ENCODE measurements at places on chromosomes 4 and X.

DNA sequence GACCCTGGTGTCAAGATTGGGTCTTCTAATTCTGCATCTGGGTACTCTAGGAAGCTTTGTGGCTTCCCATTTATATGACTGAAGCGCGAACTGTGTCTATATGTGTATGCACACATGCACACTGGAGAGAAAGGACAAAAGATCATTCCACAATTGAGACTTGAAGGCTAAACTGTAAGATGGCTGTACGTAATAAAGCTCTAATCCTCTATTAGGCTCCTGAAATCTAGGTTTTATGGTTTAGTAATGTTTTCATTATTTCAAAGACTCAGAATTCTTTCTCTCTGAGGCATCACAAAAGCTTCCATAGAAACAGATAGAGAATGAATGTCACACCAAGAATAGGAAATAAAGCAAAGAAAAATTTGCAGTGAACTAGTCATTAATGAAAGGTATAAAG lies 320.7 kb upstream of the FTHL17 start:
- no peak overlapping the region for H3K4me3 ChIP-seq
- H3K27ac ChIP-seq: no peak overlapping the region
- H3K4me1 ChIP-seq: no peaks in the 10 kb centered on the region
- H3K36me3 ChIP-seq: no peaks in the 10 kb centered on the region
- no peaks in the 10 kb centered on the region for H3K27me3 ChIP-seq
- DNase-seq: no peak

DNA sequence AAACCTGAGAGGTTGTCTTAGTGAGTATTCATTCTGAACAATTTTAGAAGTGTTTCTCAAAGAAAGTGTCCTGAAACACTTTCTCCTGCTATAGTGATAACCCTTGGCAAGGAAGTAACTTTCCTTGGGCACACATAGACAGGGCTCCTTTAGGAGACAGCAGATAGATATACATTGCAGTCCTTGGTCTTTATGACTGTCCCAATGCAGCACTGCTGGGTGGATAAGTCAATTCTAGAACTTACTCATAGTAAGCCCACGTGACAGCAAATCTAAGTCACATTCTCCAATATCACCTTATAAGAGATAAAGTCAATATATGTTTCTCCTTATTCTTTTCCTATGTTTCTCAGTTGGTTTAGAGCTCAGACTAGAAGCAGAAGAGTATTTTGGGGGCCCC lies 46.7 kb downstream of the GPRASP3 start:
- no peak overlapping the region for H3K27ac ChIP-seq
- no peak overlapping the region for H3K4me3 ChIP-seq
- DNase-seq: no peak
- H3K27me3 ChIP-seq: no peaks in the 10 kb centered on the region
- H3K4me1 ChIP-seq: no peaks in the 10 kb centered on the region

DNA sequence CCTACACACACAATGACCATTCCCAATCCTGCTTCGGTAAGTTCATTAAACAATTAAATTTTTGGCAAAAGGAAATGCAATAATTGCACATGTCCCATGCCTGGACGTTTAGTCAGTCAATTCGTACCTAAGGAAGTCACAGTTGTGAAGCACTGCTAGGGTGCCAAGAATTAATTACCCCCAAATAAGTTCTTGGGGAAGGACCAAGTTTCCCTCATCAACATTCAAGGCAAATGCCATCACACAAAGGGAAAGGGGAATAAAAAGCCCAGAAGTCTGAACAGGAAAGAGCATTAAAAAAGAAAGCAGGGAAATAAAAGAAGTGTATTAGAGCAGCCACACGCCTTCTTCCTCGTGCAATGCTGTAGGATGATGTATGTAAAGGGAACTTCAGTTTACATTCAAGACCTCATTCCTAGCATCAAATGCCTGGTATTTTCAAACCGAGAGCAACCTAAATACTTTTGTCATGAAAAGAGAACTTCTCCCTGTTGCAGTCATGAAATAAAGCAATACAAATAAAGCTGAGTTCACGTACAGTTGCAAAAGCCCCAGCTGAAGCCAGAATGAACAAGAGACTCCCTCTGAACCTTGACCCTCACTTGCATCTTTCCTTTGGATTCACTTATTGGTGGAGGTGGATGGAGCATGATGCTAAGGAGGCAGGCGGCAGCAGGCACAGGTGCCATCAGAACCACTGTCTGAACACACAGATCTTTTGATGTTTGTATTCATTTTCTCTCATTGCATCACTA lies 124.0 kb upstream of the PPARGC1A start:
- no peak overlapping the region for H3K27ac ChIP-seq
- no peaks in the 10 kb centered on the region for H3K36me3 ChIP-seq
- H3K4me3 ChIP-seq: no peak overlapping the region
- no peaks in the 10 kb centered on the region for H3K27me3 ChIP-seq
- no peaks in the 10 kb centered on the region for H3K4me1 ChIP-seq

GRCh38 chrX:17299206-17299605 lies 75.8 kb upstream of the NHS start:
- H3K4me1 ChIP-seq: no peaks in the 10 kb centered on the region
- H3K36me3 ChIP-seq: no peaks in the 10 kb centered on the region
- no peak overlapping the region for H3K27ac ChIP-seq
- DNase-seq: no peak

DNA sequence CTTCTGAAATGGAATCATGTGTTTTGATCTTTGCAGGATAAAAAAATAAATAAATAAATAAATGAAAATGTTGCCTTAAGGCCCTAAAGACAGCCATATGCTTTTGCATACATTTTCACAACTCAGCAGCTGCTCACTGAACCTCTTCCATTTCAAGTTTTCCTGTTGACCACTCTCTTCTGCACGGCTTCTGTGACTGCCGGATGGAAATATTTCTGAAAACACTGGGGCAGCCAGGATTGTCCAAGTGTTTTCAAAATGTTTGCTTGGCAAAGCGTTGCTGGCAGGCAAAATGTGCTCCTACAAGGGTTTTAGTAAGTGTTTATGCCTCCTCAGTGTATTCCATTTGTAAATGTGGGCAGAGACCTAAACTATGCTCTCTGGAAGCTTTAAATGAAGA lies 208.1 kb upstream of the IL1RAPL1 start:
- H3K4me1 ChIP-seq: no peaks in the 10 kb centered on the region
- H3K36me3 ChIP-seq: no peaks in the 10 kb centered on the region
- no peaks in the 10 kb centered on the region for H3K27me3 ChIP-seq
- no peak overlapping the region for H3K27ac ChIP-seq
- no peak overlapping the region for H3K4me3 ChIP-seq

DNA sequence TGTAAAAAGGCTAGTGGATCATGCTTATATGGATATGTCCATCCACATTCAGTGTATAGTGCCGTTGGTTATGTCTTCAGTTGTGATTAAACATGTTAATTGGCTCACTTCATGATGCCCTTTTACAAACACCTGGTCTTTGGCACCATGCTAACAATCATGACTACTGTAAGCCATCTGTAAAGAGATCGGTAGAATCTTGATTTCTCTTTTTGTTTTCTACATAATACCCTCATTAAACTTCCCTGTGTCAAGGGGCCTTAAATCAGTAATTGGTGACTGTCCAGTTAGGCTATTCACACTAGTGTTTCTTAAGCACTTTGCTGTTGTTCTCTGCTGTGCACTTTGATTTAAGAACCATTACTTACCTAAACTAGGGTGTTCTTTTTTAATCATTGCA lies 475.2 kb downstream of the RPA4 start:
- H3K27me3 ChIP-seq: no peaks in the 10 kb centered on the region
- no peak for DNase-seq
- H3K27ac ChIP-seq: no peak overlapping the region
- no peaks in the 10 kb centered on the region for H3K36me3 ChIP-seq
- H3K4me1 ChIP-seq: no peaks in the 10 kb centered on the region

DNA sequence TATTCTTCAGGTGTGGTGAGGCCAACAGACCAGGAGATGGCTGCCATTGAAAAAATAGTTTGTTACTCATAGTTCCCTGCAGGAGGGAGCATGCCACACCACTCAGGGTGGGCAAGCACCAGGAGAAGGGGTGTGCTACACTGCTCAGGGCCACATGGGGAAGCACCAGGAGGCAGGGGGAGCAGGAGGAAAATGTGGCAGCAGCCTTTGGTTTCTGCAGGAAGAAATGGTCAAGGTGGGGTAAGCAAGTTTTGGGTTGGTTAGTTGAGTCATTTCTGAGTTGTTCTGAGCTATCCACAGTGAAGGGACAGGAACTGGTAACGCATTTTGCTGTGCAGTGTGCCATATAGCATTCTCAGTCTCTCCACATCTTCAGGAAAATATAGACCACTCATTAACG lies 23.8 kb downstream of the FGFBP1 start:
- DNase-seq: no peak
- H3K4me1 ChIP-seq: no peaks in the 10 kb centered on the region
- no peaks in the 10 kb centered on the region for H3K27me3 ChIP-seq
- no peak overlapping the region for H3K27ac ChIP-seq

DNA sequence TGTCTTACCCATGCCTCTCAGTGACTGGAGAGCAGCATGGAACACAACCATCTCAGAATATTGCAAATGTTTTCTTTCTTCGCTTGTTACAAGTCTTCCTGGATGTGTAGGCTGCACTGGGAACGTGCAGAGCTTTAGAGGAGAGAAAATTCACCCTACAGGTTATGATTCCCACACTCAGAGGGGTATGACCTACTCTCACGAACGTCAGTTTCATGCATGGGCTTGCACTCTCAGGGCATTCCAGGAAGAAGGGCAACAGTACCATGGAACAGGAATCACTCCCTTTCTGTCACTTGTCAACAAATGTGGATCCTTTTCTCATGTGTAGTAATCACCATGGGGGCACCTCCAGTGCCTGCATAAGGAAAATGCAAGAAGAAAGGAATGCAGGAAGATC lies 75.8 kb downstream of the NBDY start:
- H3K4me3 ChIP-seq: no peak overlapping the region
- DNase-seq: no peak
- H3K4me1 ChIP-seq: peaks cover 5% of the 10 kb centered on the region
- H3K36me3 ChIP-seq: no peaks in the 10 kb centered on the region

- H3K27ac ChIP-seq: no peak overlapping the region
- DNase-seq: no peak
- no peaks in the 10 kb centered on the region for H3K27me3 ChIP-seq
- no peaks in the 10 kb centered on the region for H3K36me3 ChIP-seq
- H3K4me3 ChIP-seq: no peak overlapping the region
These were observed 289.7 kb downstream of the DKK2 start for GRCh38 chr4:106746451-106746850.

- no peaks in the 10 kb centered on the region for H3K4me1 ChIP-seq
- H3K4me3 ChIP-seq: no peak overlapping the region
- no peak for DNase-seq
- H3K27ac ChIP-seq: no peak overlapping the region
These were observed 71.2 kb upstream of the EGFL6 start for GRCh38 chrX:13498238-13498637.

DNA sequence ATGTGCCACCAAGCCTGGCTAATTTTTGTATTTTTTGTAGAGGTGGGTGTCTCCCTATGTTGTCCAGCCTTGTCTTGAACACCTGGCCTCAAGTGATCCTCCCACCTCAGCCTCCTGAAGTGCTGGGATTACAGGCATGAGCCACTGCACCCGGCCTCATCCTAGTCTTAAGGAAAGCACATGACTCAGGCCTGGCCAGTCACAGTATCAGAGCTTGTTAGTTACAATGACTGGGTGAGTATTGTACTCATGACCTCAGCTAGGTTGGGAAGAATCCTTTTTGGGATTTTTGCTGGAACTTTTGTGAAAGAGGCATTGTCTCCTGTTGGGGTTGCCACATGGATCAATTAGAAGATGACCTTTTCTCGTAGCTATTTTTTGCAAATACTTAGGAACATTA lies 292.8 kb downstream of the RAPGEF2 start:
- peaks cover 6% of the 10 kb centered on the region for H3K4me1 ChIP-seq
- H3K4me3 ChIP-seq: no peak overlapping the region
- peak overlapping the region; percentile 72 for H3K27ac ChIP-seq
- H3K36me3 ChIP-seq: no peaks in the 10 kb centered on the region
- DNase-seq: no peak

- peaks cover 9% of the 10 kb centered on the region for H3K4me1 ChIP-seq
- peaks cover 25% of the 10 kb centered on the region for H3K36me3 ChIP-seq
- peak within 1 kb of the TSS; percentile 93 for H3K4me3 ChIP-seq
- H3K27me3 ChIP-seq: no peaks in the 10 kb centered on the region
- peak within 1 kb of the TSS; percentile 49 for H3K27ac ChIP-seq
These were observed at the start of gene NAA10 for GRCh38 chrX:153934762-153935325. TSS of gene NAA10 (minus strand) at chrX:153935037. CDS start at chrX:153934904, 133 bp downstream.

DNA sequence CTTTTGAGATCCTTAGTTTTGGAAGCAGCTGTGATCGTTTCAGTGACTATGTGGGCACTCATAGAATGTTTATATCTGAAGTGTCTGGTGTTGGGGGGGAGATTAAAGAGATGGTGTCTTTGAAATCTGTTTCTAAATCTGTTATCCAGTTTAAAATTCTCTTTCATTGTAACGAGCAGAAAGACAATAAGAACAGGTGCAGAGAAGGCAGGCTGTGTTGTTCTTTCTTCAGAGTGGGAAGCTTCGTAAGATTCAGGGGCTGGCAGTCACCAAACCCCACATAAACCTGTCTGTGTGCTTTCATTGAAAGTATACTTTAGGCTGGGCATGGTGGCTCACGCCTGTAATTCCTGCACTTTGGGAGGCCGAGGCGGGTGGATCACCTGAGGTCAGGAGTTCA lies 16.3 kb upstream of the DHRSX start:
- H3K27ac ChIP-seq: no peak overlapping the region
- no peaks in the 10 kb centered on the region for H3K27me3 ChIP-seq
- no peaks in the 10 kb centered on the region for H3K4me1 ChIP-seq
- no peaks in the 10 kb centered on the region for H3K36me3 ChIP-seq
- no peak for DNase-seq

- no peak overlapping the region for H3K4me3 ChIP-seq
- no peak for DNase-seq
- H3K27ac ChIP-seq: no peak overlapping the region
- H3K27me3 ChIP-seq: no peaks in the 10 kb centered on the region
- no peaks in the 10 kb centered on the region for H3K36me3 ChIP-seq
- H3K4me1 ChIP-seq: no peaks in the 10 kb centered on the region
These were observed 169.2 kb downstream of the TMA16 start for GRCh38 chr4:163663454-163664225.

DNA sequence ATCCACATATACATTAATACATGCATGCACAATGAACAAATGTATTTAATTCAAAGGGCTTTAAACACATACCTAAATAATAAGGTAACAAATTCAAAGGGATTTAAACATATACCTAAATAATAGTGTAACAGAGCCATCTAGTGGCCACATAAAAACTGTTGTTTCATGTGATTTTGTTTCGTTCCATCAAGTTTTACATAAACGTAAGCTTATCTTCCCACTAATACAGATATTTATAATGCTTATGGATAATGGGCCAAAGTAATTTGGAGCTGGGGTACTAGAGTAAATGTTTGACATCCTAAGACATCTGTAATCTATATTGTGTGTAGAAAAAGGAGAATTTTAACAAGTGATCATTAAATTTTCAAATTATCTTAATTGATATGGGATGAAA lies 82.3 kb downstream of the PRSS12 start:
- no peak overlapping the region for H3K4me3 ChIP-seq
- H3K27ac ChIP-seq: no peak overlapping the region
- no peaks in the 10 kb centered on the region for H3K36me3 ChIP-seq
- H3K4me1 ChIP-seq: no peaks in the 10 kb centered on the region
- H3K27me3 ChIP-seq: no peaks in the 10 kb centered on the region

DNA sequence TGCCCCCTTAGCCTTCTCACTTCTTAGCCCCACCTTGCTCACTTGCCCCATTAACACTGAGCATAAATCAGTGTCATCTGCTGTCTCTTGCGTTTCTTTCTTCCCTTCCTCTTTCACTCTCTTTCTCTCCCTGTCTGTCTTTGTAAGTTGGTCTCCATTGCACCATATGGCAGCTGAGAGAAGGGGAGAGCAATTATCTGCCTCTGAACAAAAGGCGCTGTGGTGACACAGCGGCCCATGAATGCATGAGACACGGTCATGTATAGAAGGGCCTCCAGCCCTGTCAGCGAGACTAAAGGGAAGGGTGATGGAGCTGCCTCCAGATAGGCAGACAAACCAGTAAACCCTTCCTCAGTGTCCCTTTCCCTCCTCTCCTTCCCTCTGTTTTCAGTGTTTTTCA lies 88.8 kb upstream of the PCDH18 start:
- H3K27me3 ChIP-seq: no peaks in the 10 kb centered on the region
- no peaks in the 10 kb centered on the region for H3K4me1 ChIP-seq
- H3K4me3 ChIP-seq: no peak overlapping the region
- H3K36me3 ChIP-seq: no peaks in the 10 kb centered on the region
- no peak overlapping the region for H3K27ac ChIP-seq

All from ascending aorta (tissue), 2 donors.